ENCODE measurements at places on chromosomes 3 and 15.

DNA sequence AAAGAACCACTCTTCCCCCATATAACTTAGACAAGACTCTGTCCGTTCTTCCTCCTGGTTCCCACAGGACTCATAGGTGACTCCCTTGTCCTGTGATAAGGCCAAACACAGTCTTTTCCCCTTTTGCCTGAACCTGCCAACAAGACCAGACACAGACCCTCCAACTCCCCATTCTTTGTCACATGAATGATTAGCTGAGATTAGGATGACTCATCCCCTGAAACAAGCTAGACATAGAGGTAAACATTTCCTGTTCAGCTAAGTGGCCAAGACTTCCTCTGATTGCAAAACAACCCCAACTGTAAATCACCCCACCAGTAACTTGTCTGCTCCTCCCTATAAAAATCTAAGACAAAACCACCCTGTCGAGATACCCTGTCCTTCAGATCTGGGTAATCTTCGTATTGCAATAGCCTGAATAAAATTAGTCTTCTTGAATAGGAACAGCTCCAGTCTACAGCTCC, 11.4 kb upstream of the HTR3E start:
- DNase-seq = no peak

DNA sequence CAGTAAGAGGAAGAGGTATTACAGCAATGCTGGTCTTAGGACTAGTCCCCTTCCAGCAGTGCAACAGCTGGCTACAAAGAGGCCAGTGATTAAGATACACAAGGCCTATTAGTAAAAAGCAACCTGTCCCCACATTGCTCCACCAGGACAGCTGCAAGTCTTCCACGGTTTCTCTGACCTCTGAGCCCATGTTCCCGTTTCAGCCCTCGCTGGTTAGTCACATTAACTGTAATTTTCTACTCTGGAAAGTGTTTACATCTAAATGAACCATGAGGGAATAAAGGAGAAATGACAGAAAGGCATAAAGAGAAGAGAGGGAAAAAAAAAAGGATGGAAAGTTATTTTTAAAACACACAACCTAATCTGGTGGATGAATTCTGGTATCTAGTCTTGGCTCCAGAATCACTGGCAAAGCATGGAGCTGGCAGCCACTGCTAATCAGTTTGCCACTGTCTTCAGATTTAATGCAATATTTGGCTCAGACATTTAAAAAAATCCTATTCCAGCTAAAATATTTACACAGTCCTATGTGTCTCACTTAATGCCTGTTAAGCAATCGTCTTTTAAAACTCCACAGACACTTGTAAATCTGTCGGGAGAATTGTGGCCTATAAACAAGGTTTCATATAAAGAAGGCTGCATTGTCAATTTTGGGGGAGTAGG, 154.9 kb downstream of the GREM1 start:
- DNase-seq = no peak

DNA sequence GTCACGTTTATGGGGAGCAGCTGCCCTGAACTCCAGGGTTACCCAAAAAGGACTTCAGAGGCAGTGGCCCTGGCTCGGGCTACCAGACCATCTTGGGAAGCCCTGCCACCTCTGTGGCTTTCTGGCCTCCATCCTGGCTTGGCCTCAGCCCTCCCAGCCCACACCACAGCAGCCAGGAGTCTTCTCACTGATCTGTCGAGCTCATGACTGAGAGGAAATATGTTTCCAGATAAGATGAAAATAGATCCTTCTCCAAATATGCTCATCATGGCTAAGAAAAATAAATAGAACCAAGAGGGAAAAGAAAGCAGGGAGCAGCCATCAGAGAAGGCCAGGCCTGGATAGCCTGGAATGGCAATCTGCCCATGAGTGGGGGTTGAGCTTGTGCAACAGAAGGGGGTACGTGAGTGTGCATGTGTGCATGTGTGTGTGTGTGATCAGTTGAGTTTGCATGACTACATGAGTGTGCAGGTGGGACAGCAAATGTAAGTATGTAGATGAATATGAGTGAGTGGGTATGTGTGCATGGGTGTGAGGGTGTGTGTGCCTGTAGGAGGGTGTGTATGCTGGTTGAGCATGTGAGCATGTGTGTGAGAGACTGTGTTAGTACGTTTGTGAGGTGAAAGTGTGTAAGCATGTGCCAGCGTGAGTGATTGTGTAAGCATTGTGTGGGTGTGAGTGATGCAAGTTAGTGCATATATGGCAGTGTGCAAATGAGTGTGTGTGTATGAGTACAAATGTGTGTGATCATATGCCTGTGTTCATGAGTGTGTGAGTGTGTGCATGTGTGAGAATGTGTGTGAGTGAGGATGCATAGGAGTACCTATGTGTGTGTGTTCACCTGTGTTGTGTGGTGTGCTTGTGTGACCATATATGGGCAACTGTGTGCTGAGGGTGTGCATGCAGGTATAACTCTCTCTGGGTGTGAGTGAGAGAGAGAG, 9.9 kb upstream of the RFT1 start:
- DNase-seq = no peak

GRCh38 chr3:72178463-72179106, 393.6 kb upstream of the PROK2 start:
- no peak for DNase-seq

DNA sequence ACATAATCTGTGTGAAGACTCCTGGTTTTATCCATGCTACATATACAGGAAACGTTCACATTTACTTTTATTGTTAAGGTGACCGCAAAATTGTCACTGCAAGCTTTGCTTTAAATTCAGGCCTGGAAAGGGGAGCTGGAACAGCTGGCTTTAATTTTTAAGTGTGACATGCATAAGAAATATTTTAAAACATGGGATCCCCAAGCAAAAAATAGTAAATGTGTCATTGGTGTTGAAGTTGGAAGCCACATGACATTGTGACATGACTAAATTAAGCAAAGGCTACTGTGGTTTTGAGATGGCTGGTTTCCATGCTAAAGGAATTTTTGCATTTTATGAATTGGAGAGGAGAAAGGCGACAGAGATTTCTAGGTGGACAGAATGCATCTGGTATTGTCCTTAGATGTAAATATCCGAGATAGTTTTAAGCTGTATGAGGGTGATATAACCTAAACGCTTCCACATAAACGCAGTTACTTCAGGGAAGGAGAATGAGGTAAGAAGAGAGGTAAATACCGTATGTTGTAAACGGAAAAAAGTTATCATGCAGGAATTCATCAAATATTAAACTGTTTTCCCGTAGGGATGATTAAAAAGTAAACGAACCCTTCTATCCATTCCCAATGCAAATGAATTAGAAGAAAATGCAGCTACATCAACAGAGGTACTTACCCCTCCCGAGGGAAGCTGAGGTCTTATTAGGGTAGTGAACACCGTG, 927 bp upstream of the FYTTD1 start:
- DNase-seq = peak; percentile 73

GRCh38 chr15:56835718-56836171, 82.7 kb upstream of the TCF12 start:
- DNase-seq = no peak

DNA sequence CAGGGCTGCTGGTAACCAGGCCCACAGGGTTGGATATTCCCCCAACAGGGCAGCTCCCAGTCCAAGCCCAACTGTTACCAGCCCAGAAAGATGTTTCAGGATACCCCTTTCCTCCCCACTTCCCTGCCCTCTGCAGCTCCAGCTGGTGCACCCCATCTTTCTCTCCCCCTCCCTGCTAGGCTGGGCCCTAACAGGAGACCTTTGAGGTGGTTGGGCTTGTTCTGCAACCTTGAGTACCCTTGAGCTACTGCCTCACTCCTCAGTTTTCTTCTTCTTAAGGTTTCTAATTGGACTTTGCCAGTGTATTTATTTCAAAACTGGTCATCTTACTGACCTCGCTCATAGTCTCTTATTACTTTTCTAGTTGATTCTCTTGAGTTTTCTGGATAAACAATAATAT, 16.9 kb upstream of the INSYN1 start:
- no peak for DNase-seq

DNA sequence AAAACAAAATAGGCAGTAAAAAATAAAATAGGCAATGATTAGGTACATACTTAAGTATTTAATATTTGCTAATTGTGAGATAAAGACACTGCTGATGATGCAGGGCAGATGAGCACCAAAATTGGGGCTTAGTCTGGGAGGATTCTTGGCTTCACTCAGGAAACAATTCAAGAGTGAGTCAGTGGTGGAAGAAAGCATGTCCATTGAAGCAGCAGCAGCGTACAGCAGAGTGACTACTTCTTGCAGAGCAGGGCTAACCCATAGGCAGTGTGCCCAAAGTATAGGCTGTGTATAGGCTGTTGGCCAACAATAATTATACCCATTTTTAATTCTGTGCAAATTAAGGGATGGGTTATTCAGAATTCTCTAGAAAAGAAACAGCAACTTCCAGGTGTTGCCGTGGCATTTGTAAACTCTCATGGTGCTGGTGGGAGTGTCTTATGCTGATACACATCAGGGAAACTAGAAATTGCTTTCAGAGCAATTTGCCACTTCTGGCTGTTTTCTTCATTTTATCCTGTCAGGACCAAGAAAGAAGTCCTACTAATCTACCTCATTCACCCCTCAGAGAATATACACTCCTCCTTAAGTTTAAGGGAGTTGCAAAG, 317.3 kb upstream of the NAALADL2 start:
- no peak for DNase-seq

DNA sequence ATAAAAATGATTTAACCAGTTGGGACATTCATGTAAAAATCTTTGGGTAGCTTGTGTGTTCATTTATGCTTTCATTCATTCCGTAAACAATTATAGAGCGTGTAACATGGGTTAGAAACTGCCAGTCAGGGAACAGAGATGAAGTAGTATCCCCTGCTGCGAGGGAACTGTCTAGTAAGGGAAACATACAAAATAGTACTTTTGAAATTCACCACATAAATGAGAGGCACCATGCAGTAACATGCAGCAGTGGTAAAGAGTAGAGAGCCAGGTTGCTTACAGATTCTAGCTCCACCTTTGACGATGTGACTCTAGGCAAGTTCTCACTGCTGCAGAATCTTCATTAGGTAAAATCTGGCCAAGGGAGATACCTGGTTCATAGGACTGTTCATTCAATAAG, 938 bp downstream of the DZIP3 start:
- no peak for DNase-seq

- DNase-seq = no peak
Observed at GRCh38 chr3:138397983-138398382, 36.4 kb upstream of the ESYT3 start.

DNA sequence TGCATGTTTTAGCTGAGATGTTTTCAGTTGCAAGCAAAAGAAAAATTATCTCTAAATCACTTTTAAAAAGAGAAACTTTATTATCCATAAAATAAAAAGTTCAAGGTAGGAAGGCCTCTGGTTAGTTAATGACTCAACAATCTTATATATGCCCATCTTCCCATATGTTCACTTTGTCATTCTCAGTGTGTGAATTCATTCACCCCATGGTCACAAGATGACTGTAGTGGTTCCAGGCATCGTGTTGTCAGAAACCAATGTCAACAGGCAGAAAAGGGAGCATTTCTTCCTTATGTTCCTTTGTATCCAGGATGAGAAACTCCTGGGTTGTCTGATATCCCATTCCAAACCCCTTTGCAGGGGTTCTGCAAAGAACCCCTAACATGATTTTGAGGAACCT, 119.9 kb upstream of the RAP2B start:
- DNase-seq = no peak

DNA sequence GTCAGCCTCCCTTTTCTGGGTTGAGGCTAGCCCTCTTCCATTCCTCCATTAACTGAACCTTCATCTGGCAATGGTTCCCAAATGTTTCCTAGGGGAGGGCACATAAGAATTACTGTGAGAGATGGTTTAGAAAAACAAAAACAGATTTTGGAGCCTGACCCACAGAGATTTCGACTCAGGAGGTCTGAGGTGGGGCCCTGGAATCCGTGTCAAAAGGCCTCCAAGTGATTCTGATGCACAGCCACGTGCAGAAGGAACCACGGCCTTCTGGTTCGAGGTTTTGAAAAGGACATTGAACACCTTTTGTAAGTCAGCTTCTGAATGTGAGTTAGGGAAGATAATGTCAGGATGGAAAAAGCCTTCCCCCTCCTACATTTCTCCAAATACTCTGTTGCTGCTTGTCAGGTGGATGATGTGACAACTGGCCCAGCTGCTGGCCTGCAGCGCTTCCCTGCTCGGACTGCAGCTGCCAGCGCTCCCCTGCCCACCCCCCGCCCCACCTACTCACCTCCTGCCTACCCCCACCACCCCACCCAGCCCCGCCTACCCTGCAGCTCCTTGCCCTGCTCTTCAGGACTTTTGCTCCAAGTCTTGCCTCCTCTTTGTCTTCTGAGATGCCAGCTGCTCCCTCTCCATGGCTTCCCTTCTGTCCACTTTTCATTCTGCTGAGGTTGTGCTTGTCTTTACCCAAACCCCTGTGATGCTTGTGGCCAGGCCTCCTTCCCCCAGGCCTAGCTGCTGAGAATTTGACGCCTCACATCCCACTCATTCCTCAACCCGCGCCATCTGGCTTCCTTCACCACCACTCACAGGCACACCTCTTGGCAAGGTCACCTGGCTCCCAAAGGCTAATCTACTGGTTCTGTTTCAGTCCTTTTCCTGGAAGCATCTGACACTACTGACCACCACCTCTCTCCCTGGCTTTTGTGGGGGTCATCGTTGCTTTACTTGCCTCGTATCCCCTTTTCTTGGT, 6.6 kb downstream of the EHD4 start:
- no peak for DNase-seq

DNA sequence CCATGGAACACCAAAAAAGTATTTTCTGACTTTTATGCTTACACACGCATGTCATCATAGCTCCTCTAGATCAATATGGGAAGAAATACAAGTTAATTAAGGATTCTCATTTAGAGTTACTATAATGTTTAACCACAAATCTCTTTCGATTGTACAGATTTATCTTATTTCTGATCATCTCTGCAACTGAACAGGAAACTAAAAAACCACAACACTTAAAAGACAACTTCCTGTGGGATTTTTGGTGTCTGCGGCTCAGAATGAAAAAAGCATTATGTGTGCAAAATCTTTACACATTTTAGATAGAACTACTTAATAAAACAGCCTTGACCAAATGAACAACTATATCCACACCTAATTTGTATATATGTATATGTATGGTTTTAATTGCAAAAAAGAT, 3.0 kb upstream of the TJP1 start:
- no peak for DNase-seq

GRCh38 chr3:100775669-100776068, 66.4 kb downstream of the TFG start:
- DNase-seq = no peak

- no peak for DNase-seq
Observed at GRCh38 chr3:39327746-39328349, 1.7 kb upstream of the CCR8 start.

DNA sequence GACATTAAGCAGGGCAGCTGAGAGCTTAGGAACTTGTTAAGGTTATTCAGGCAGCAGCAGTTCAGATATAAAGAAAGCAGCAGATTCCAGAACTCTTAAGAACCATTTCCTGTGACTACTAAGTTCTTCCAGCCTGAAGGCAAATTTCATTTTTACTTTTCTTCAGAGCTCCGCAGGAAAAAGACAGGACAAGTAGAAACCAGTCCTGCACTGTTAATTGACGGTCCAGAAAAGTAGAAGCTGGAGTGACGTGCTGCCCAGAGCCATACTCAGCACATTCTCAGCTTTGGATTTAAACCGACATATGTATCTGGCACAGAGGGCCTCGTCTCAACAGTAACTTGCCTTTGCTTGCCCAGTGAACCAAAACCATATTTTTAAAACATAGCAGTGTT, 219.4 kb upstream of the STRIT1 start:
- no peak for DNase-seq
